ENCODE measurements at places on chromosomes 2 and 18.

GRCh38 chr2:171999161-171999560 lies 592 bp upstream of the METAP1D start:
- no peak for DNase-seq

DNA sequence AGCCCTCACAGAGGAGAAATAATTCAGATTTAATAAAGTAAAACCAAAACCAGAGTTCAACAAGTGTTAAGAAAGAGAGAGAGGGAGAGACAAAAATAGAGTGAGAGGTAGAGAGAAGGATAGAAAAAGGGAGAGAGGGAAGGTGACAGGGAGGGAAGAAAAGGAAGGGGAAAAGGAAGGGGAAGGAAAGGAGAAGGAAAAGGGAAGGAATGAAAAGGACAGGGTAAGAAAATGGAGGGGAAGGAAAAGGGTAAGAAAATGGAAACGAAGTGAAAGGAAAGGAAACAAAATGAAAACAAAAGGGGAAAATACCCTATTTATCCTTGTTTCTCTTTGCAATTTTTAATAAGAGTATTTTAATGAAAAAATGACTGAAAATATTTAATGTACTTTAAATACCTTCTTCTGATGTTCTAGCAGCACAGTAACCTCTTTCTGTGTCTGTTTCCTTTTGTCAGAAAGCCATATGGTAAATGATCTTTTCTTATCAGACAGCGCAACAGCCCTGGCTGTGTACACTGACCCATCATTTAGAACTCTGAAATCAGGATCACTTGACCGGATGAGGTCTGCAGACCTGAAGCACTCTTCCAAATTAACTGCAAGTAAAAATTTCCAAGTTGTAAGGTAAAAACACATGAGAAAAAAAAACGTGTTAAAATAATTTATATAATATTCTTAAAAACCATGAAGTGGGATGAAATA lies 11.8 kb downstream of the DSC3 start:
- DNase-seq: no peak

- no peak for DNase-seq
Measured at GRCh38 chr2:235582729-235583128, 88.9 kb downstream of the AGAP1 start.

GRCh38 chr2:203759690-203760365 lies 53.4 kb downstream of the CD28 start:
- no peak for DNase-seq

GRCh38 chr2:239220981-239221396 lies 179.8 kb downstream of the HDAC4 start:
- no peak for DNase-seq

DNA sequence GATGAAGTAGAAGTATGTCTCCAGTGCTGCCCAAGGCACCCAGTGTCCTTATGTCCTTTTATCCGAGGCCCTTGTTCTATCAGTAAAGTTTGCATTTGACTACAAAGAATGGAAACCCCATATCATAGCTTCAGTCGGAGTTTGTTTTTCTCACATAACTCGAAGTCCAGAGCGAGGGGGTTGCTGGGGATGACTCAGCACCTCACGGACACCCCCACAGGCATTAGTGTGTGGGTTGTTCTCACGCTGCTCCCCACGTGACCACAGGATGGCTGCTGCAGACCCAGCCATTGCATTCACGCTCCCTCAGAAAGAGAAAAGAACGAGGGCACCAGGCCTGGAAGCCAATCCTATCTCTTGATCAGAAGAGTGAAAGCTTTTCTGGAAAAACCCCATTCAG lies 27.8 kb downstream of the SALL3 start:
- DNase-seq: no peak

DNA sequence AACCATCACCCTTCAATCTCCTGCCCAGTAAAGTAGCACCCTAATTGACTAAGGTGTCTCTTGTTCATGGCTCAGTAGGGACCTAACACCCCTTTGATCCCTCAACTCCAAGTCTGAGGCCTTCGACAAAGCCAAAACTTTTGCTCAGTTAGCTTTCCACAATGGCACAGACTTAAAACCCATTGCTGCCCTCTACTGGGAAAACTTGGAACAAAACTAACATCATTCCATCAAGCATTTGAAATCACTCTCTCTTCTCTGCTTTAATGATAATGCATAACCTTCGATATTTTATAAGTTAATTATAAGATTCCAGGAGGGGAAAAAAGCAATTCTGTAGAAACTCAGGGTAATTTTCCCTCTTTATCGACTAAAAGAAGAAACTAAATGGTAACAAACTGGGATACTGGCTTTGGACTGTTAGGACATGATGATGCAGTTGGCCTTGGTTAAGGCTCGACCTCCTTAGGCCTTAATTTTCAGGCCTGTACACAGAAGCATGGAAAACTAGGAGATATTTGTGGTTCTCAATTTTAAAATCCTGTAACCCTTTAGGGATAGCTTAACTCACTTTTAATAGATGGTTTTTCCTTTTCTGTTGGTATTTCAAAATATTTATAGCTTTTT lies 127.8 kb downstream of the STK39 start:
- no peak for DNase-seq

DNA sequence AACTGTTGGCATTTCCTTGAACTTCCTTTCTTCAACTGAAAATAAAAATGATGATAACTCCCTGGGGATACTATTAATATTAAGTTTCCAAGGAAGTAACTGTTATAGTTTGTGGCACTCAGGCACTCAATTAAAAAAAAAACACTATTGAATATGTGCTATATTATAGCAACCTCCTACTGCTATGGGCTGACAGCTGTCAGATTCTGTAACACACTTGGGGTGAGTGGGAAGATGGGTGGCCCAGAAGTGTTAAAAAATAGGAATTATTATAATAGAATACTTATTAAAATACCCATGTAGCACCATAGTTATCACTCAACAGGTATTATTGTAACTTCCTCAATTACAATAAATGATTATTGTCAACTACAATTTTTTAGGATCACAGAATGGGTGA lies 130.9 kb downstream of the RNF152 start:
- no peak for DNase-seq

Data from H54 (cell line).